NCI-H526 (cell line): ENCODE measurements at places on chromosomes 12 and 14.

DNA sequence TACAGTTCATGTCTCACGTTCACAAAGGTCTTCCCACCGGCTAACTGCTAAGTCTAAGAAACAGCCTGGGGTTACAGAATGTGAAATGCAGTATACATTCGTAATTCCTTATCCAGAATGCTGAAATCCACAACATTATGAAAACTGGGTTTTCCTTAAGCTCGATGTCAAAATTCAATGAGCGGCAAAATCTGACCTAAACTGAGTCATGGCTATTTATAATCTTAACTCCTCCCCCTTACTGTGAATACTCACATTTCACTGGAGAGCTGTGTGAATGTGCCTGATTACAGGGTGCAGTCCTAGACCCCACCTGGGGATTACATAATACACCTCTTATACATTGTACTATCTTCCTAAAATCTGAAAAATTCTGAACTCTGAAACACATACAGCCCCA, 35.3 kb downstream of the STX2 start:
- DNase-seq: no peak

DNA sequence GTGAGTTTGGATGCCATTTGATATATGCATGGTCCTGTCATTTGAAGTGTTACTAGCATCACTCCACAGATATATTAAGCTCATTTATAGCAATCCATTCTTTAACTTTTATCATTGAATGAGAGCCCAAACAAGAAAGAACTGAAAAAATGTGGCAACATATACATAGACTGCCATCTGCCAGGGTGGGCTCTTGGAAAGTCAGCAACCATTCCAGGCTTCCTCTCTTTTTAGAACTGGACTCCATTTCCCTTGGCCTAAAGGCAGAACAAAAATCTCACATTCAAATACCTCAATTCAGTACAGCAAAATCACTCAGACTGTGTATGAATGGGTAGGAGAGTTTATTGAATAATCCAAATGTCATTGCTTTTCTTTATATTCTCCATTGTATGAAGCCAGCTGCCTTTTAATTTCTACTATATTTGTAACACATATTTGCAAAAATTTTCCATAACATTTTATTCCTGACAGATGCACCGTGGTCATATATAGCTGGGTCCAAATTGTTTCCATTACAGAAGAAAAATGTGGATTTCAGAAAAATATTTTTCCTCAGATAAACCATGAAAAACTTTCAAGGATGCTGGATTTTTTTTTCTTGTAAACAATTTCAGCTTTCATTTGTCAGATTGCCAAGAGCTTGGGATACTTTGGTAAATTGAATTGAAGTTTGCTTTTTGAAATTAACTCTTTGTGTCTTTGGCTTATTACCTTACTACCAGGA, 1252.3 kb upstream of the SEL1L start:
- no peak for DNase-seq

DNA sequence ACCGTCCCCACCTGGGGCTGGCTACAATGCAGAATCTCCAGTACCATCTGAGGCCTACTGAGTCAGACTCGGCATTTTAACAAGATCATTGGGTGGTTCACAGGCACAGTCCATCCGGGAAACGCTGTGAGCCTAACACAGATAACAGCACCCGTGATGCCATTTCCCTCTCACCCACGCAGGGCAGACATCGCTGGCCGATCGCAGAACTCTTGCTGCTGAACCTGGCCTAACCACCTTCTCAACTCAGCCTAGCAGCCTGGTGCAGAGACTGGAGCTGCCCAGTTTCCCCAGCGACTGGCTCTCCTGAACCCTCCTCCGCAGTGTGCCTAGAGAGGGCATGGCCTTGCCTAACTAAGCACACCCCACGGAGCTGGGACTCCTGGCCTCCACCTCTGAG, 83.3 kb downstream of the NCOR2 start:
- no peak for DNase-seq

DNA sequence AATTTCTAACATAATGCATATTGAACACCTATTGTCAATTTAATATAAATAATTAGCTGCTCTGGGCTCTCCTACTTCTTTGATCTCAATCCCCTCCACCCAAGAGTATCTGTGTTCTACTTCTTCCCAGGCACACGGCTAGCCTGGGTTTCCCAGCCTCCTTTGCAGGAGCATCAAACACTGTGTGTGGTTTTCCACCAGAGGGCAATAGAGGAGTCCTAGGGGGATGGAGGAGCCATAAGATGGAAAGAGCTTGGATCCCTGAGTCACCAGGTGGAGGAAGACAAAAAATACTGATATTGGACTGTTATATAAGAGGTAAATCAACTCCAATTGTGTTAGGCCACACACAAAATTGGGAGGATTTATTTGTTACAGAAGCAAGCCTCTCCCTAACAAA, 333.7 kb downstream of the GLT1D1 start:
- no peak for DNase-seq

- no peak for DNase-seq
These were observed 122.2 kb downstream of the DAAM1 start for GRCh38 chr14:59310633-59311032.

GRCh38 chr14:55540847-55541773, 38.9 kb upstream of the KTN1 start:
- DNase-seq: no peak

DNA sequence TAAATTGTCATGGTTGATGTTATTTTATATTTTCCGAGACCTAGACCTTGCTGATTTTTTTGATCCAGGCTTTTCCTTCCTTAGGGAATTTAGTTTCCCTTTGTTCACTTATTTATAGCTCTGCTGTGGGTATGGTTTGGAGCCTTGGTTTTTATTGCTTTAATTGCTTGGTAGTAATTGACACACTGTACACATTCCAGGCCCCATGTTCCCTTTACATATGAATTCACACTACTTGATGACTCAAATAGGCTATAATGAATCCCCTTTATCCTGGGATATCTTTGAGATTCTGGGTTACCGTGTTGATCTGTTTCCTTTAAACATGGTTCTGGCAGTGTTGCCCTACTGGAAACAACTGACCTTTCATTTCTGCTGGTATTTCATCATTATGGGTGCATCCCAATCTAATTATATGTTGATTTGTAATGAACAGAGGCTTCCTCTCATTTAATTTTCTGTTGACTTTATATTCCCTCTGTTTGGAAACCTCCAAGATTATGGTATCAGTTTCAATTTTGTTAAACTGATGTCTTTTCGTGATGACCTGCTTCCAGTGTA, 424.0 kb downstream of the RAD51B start:
- no peak for DNase-seq

- peak; percentile 14 for DNase-seq
These were observed 21.3 kb downstream of the LRRIQ1 start for GRCh38 chr12:85057370-85057963.

DNA sequence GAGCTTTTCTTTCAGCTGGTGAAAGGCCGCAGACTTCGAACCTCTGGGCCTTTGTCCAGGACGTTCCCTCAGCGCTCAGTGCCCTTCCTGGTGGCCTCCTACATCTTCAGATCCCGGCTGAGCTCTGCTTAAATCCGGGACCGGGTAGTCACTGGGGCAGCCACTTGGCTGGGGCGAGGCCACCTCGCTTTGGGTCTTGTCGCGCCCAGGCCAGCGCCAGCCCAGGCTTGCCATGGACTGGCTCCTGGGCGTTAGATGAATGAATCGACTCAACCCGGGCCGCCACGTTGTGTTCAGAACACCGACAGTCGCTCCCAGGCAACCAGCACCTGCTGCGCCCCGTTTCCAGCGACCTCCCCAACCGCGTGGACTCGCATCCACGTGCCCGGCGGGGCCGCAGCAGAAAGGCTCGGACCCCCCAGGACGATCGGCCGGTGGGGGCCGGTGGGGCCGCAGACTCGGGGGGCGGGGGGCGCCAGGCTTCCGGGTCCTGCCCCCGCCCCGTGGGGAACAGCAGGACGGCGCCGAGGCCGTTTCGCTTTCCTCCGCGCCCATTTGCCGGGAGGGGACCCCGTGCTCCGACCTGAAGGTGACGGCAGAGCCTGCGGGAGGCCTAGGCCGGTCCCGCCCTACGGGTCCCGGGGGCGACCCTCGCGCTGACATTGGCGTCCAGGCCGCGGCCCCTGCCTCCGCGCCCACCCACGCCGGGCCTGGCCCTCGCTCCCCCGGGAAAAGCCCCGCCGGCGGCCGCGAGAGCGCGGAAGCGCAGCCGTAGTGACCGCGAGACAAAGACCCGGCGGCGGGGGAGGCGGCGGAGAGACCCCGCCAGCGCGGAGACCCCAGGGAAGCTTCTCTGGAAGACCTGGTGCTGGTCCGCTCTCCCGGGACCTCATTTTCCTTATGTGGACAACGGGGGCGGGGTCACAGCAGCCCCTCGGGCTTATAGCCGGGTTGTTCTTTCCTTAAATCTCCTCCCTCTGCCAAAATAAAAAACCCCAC, 37.3 kb upstream of the RCOR1 start:
- no peak for DNase-seq

DNA sequence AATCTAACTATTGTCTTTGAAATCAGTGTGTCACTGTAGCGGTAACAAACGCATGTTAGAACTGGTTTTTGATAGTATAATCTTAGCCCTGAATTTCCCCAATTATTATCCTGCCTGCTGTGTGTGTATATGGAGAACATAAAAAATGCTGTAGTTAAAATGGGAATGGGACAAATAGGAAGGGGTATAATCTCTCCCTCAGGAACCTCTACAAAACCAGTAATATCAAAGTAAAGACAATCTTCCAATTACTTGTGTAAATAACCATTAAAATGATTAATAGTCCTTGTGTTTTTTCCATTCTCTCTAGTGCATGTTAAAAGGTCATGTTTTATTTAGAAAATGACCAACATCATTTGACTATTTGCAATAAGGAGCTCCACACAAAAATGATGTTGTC, 200.1 kb upstream of the TMTC1 start:
- DNase-seq: no peak

- DNase-seq: no peak
These were observed 53.4 kb upstream of the PWP1 start for GRCh38 chr12:107632246-107632645.

- no peak for DNase-seq
These were observed 11.7 kb upstream of the KCNA5 start for GRCh38 chr12:5031958-5032357.

- no peak for DNase-seq
These were observed 8.4 kb downstream of the KRT8 start for GRCh38 chr12:52896190-52897100.

DNA sequence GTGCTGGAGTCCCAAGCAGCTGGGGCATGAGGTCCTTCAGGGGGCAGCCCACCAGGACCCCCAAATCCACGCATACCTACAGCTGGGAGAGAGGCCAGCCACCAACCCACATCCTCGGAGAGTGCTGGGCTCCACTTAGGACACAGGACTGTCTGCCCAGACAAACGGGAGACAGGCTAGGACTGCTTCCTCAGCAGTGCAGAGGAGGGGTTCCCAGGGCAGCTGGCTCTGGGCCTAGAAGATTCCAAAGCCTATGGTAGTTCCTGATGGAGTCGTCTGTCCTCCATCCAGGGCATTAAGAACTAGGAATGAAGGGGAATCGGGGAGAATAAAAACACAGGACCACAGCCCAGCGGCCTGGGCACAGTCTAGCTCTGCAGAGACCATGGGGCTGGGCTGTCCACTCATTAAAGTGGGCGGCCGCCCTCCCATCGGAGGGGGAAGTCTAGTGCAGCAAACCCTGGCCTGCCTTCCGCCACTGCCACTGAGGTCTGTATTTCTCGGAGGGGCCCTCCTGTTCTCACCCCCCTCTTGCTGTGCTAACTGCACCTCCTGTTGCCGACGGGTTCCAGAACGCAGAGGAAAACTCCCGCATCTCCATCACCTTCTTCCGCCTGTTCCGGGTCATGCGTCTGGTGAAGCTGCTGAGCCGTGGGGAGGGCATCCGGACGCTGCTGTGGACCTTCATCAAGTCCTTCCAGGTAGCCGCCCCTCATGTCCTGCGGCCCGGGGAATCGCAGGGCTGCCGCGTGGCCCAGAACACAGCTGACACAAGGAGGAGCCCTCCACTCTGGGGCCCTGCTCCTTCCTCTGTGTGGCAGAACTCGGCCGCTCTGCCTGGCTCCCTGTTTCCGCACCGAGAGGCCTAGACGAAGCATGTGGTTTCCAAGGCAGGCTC, 143.5 kb upstream of the FKBP4 start:
- no peak for DNase-seq

DNA sequence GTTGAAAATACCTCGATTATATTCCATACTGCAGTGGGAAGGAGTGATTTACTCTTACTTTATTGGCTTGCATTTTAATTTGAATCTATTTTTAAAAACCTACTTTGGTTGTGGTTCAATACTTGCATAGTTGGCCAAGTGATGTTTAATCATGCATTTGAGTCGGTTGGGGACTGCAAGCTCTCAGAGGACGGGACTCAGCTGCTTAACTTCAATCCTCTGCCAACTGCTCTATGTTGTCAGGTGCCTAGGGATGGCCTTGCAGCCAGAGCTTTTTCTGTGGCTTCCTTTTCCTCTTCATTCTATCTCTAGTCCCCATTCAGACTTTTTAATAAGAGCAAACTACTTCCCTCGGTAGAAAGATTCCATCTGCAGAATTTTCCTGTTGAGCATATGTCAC, 53.4 kb upstream of the KRR1 start:
- no peak for DNase-seq

DNA sequence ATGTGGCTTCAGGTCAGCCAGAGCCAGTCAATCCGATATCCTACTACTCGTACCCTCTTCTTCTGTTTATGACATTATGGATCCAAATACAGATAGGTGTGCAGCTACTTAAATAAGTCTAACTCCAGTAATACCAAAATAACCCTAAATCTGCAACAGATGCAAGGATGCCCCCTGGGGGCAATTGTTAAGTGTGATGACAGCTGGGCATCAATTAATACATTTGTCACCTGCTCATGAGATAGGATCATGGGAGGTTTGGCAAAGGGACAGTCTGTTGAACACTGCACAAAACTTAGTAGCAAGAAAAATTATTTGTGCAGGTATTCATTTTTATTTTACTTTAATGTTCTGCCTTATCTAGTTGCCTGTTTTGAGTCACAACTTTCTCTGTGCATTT, 83.2 kb downstream of the SLC38A6 start:
- no peak for DNase-seq

DNA sequence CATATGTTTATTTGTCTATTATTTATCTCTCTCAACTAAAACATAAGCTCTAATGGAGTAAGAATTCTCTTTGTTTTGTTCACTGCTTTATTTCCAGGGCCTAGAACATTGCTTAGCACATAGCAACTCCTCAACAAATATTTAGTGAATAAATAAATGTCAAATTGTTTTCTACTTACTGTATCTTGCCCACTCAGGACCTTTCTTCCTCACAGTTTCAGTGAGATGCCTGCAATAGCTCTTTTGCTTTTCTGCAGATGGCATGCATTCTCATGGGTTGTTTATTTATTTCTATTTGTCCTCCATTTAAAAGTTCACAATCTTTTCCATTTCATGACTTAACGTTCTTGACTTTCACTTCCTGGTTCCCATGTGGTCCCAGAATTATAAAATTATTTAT, 94.9 kb upstream of the TTC7B start:
- no peak for DNase-seq

- DNase-seq: no peak
These were observed 19.0 kb upstream of the CLEC2A start for GRCh38 chr12:9951026-9951675.

DNA sequence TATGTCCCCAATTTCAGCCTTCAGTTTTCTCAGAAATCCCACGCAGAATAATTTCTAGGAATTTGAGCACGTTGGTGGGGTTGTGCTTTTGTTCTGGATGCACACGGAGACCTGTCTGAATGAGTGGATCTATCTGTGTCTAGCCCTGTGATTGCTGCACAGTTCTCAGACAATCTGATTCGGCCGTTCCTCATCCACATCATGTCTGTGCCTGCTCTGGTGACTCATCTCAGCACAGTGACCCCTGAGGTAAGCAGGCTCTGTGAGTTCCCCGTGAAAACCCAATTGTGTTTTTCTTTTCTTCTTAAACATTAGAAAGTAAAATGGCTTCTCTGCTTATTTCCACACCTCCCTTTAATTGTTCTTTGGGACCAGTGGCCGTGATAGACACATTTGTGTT, 20.2 kb downstream of the UBE3B start:
- DNase-seq: no peak

GRCh38 chr12:63496654-63497053, 171.6 kb downstream of the DPY19L2 start:
- DNase-seq: no peak
